ENCODE measurements at places on chromosomes 5 and 9.

- no peak for DNase-seq
Observed at GRCh38 chr5:138784590-138784989, 31.4 kb downstream of the CTNNA1 start.

DNA sequence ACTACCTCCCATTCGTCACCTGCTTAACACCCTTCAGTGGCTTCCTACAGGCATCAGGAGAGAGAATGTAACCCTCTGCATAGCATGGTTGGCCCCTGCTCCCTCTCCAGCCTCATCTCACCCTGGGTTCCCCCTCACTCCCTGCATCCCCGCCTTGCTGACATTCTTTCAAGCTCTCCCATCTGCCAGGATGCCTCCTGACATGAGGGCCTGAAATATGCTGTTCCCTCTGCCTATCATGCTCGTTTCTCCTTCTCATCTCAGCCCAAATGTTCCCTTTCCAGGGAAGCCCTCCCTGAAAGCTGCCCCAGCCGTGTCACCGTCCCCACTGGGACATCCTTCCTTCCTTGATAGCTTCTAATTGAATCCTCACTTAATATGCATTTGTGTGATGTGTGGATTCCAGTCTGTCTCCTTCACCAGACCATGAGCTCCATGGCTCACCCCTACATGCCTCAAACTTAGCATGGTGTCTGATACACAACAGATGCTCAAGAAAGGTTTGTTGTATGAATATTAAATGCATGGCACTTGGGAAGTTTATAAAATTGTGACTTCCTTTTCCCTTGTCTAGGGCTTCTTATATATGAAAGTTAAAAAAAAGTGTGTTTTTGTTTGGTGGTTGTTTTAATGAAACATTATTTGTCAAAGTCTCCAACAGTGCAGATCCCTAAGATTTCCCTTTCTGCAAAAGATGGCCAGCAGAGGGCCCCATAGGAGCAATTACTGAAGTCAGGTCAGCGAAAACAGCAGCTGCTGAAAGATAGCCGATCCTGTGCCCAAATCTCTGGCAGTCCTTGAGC is 7.3 kb upstream of the C5orf58 start:
- peak; percentile 49 for DNase-seq

DNA sequence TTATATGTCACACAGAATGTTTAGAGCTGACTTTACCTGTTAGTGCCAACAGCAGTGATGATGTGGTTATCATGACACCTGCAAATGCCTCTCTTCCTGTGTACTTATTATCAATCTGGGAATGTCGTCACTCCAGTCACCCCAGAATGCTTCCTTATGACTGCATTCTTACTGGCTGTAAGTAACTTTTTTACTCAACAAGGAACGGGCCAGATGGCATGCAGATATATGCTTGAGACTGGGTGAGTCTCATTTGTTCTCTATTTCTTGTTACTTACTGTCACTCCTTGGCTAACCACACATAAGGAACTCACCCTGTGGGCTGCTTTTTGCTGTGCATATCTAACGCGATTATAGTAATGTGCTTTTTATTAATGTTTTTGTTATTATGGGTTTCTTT is 385.5 kb upstream of the MEF2C start:
- no peak for DNase-seq

GRCh38 chr5:78662323-78662722 is 13.8 kb upstream of the LHFPL2 start:
- no peak for DNase-seq

DNA sequence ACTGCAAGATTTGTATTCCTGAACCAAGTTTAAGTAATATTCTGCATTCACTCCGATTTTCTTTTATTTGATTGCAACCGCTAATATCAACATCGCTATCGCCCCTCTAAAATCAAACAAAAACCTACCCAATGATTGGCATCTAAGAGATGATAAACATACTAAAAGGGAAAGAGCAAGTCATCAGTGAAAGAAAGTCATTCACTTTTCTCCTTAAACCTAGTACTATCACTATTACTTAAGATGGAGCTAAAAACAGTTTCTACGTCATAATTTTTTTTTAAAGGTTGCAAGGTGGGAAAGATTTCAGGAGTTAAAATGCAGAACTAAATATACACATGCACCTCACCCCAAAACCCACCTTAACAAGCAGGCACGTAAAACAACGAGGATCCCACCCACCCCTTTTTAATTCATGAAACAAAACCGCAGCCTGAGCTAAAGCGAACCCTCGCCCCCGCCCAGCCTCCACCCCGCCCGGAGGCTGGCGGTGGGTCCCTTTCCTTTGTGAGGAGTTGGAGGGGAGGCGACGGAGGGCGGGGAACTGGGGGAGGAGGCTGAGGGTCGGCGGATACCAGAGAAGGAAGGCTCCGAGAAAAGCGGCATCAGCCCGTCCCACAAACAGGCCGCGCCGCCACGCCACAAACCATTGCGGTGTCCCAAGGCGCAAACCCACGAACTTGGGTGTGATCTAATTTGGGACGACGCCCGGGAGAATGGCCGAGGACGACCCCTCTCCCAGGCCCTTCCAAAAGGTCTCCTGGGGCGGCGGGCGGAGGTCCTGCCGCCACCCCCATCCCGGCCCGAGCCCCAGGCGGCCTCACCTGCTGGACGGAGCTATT is 861 bp downstream of the UBQLN1 start:
- DNase-seq, result peak; percentile 26

DNA sequence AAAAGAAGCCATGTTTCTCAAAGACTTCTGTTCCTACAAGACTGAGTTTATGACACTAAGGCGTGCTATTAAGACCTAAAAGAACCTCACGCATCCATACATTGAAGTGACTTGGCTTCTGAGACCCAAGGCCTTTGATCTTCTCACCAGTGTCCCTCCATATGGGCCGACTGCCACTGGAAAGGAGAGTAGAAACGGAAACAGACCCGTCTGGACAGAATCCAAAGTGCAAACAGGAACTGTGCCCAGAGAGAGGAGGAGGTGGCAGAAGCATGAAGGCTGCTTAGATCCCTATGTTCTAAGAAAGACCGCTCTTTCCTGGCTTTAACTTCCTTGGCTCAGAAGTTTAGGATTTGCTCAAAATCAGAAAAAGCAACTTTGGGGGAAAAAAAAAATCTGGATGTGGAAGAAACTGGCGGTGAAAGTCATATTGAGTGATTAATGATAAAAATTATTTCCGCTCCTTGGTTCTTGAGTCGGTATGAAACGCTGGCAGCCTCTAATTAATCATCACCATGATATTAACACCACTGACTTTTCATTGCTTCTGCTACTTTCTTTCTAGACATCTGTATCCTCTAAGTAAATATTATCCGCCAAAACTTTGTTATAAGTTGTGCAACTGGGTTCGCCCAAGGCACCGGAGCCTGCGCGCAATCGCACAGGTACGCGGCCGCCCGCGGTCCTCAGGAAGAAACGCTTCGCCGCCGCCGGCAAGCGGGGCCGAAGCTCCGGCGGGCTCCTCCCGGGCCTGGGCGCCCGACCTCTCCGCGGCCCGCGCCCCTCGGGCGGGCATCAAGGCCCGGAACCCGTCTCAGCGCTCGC is 726 bp downstream of the DAP start:
- DNase-seq, result no peak

DNA sequence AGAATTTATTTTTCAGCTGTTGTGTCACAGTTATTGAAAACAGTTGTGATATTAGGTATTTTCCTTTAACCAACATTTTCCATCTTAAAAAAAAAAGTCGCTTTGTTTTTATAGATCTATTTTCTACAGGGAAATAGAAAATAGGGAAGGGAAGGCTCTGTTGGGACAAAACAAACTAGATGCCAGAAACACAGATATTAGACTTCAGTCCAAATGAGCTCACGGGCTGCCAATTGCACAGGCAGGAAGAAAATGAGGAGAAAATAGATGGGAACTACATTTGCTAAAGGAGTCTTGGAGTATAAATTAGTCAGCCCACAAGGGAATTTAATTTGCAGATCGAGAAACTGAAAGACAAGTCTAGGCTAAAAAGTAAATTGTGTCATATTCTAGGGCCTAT is 21.4 kb upstream of the ISOC1 start:
- no peak for DNase-seq

GRCh38 chr5:126888175-126888574 is 111.2 kb downstream of the LMNB1 start:
- DNase-seq, result no peak

DNA sequence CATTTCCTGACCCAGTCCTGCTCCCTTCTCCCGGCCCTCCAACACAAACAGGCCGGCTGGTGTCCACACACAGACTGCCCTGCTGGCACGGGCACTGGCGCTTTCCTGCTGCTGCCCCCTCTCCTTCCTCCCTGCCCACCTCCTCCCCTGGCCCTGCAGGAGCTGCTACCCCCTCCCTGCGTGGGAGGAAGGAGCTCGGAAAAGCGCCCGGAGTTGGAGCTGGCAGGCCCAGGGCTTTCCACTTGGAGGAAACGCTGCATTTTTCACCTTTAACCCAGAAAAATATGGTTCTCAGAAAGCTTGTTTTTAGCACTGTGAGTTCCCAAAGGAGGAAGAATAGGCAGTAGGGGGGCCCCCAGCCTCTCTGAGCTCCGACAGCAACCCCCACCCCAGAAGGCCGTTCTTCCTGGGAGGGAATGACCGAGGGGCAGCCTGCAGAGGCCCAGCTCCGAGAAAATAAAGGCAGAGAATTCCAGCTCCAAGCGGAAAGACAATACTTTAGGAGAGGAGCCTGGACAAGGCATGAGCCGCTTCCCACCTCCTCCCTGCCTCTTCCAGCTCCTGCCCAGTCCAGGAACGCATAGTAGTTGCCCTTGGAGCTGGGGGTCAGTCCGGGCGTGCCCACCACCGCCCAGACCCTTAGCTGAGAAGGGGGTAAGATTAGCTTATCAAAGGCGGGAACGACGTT is 88.9 kb downstream of the LIFR start:
- DNase-seq, result no peak

All from stimulated activated CD8-positive, alpha-beta memory T cell treated with anti-CD3 and anti-CD28 coated beads, Interleukin-4, amount 100 ng/mL, for 1 hour (primary cell).